Stimulated activated CD8-positive, alpha-beta memory T cell treated with anti-CD3 and anti-CD28 coated beads, Interleukin-15, amount 100 ng/mL, for 4 hours (primary cell): ENCODE measurements at places on chromosomes 1 and 21.

GRCh38 chr1:169833179-169833901 is 38.6 kb upstream of the METTL18 start:
- no peak for DNase-seq

DNA sequence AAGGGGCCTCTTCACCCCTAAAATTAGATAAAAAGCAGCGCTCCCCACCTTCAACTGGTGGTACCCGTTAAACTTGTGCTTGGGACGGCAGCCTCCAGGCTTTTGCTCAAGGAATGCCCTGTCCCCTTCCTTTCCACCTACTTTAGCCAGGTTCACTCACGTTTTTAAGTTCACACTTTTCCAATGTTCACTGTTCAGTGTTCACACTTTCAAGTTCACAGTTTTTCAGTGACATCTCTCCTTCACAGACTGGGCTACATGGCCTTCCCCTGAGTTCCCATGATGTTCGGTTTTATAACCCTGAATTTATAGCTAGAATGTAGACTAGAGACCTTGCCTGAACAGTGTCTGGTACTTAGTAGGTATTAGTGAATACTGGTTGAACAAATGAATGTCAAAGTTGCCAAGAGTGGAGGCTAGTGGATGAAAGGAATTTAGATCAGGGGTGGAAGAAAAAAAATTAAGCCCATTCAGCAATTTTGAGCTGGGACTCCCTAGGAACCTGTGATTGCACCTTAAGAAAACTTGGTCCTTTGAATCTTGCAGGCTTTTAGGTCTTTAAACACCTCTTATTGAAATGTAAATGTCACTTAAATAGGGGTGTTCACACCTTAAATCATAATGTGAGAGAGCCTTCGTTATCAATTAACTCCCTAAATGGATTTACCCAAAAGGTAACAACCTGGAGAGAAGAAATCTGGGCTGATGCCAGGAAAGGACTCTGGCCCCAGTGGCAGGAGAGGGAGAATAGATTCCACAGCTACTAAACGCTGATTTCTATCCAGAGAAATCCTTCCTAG is 12.3 kb downstream of the BTG2 start:
- no peak for DNase-seq

DNA sequence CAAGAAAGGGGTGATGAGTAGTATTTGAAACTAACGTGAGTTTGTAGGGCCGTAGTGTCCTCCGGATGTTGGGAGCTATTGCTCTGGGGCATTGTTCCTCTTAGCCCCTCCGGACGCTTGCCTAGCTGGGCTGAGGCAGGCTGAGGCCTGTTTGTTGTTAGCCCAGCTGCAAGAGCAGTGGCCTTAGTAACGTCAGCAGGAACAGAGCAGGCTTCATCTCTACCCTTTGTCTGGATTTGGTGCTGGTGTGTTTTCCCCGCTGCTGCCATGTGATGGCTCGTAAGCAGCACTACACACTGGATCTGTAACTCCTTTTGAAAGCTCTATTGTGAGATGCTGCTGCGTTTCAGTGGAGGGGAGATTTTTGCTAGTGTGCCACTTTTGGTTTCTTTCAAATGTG is 57.6 kb downstream of the DNM3 start:
- DNase-seq: no peak

DNA sequence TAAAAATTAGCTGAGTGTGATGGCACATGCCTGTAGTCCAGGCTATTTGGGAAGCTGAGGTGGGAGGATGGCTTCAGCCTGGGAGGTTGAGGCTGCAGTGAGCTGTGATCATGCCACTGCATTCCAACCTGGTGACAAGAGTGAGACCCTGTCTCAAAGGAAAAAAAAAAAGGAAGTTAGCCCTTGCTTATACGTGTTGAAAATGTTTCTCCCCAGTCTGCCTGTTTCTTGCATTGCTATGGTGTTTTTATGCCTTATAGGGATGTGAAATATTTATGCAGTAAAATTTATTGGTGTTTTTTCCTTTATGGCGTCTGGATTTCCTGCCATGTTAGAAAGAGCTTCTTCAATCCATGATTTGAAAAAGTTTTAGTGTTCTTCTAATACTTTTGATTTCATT is 3.6 kb upstream of the RERE start:
- DNase-seq: no peak

- DNase-seq: no peak
These were observed 46.0 kb upstream of the A3GALT2 start for GRCh38 chr1:33366762-33367484.

- DNase-seq: no peak
These were observed 38.2 kb downstream of the PRKCZ start for GRCh38 chr1:2088458-2088857.

- no peak for DNase-seq
These were observed 49.4 kb downstream of the ILDR2 start for GRCh38 chr1:166925810-166926478.

GRCh38 chr1:161484613-161485012 is 20.6 kb upstream of the FCGR2A start:
- no peak for DNase-seq

DNA sequence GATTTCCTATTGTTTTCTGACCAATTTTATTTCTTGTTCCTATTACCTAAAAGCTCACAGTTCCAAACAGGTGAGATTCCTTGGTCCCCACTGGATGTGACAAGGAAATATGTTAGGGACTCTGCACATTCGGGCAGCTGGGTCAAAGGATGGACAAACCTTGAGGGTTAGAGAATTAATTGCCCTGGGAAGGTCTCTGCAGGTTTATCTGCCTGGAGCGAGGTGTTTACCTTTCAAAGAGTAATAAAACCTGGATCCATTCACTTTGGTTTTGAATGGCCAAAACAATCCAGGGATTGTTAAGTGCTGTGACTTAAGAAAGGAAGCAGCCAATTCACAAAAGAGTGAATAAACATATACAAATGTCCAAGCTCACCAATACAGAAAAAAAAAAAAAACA is 33.6 kb upstream of the RAB4A start:
- DNase-seq: no peak

DNA sequence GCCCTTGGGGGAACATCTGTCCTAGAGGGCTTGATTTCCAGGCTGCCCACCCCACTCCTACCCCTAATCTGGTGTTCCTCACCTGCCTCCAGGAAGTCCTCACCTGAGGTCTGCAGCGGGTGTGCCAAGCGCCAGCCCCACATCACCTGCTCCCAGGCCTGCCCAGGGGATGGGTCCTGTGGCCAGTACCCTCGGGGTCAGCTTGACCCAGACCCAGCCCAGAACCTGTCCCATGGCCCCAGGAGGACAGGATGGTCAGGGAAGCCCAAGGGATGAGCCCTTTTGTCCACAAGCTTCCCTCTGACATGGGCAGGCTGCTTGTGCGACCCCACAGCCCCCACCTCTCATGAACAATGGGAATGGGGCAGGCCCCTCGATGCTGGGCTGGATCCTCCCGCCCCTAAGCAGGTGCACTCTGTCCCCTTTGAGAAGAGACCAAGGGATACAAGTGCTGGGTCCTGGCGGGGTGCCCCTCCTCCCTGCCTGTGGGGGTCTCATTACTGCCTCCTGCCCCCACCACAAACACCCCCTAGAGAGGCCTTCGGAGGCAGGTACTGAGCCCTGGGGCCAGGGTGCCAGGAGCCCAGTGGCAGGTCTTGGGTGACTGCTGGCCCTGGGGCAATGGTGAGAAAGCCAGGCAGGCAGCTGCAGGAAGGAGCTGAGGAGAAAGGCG is 3.2 kb downstream of the MIB2 start:
- no peak for DNase-seq

DNA sequence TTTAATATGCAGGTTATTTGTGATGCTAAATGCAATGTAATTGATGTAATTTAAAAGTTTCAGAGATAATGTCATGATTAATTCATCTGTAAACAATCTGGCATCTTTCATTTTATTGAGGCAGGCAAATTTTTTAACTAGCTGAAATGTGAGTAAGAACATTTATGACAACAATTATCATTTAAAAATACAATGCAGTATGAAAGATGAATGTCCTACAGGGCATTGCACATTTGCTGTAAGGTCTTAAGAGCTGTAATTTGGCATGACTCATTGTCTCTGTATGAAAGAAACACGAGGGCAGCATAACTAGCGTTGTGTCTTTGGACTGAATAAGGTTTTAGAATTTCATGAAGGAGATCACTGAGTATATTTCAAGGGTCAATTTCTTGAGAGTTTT is 642.8 kb downstream of the PLA2G4A start:
- DNase-seq: no peak

- DNase-seq: no peak
These were observed 16.8 kb downstream of the MAST2 start for GRCh38 chr1:45820173-45820572.

DNA sequence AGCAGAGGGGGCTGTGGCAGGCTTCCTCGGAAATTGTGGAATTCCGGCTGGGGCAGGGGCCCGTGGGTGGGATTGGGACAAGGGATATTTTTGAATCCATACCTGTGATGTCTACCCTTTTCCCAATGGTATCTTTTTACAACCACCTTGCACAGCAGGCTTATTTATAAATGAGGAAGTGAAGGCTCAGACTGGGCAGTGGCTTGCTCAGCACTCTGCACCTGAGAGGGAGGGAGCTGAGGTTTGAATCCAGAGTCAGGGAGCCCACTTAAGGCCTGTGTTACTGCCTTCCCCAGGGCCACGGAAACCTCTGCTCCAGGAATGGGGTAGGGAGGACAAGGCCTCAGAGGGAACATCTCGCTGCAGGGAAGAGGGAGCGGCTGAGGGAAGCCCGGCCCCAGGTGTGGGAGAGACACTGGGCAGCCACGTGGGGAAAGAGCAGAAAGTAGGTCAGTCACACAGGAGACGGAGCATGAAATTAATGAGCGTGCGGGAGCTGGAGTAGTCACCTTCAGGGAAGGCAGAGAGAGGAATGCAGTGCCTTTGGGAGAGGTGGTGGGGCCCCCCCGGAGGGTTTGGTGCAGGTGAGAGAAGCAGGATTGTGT is 35.4 kb upstream of the SCMH1 start:
- DNase-seq: no peak

- no peak for DNase-seq
These were observed 78.5 kb downstream of the BRINP2 start for GRCh38 chr1:177249231-177249630.

GRCh38 chr1:184753608-184754475 is 816 bp downstream of the EDEM3 start:
- DNase-seq: peak; percentile 24

- no peak for DNase-seq
These were observed 45.4 kb downstream of the BARHL2 start for GRCh38 chr1:90671741-90672140.
